ENCODE measurements at places on chromosomes 4 and X.

GRCh38 chr4:56243107-56243506 is 144.2 kb downstream of the AASDH start:
- no peak for DNase-seq

GRCh38 chr4:150302553-150302952 is 224.3 kb downstream of the DCLK2 start:
- no peak for DNase-seq

DNA sequence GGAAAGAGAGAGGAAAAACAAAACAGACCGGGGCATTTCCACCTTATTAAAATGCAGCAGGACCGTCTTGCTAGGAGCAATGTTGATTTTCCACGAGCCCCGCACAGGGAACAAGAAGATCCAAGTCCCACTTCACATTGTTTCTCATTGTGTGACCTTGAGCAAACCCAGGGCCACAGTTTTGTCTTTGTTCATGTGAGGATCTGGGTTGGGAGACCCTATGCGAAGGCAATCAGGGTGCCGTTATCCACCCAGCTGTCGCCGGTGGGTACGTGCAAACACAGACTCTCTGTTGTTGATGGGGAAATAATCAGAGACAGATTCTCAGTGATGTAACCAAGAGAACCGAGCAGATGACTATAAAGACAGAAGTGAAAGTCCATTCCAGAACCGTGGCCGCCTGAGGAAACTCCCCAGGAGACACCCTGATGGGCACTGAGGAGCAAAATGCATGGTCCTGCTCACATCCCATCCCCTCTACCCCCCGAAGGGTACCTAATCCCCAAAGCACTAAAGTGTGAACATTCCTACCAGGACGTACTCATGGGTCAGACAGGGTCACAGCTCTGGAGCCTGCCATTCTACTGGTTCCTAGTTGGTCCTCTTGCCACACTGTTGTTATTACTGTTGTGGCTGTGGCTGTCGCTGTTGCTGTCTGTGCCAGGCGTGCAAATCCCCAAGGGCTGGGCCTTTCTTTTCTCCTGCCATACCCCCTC is 102.7 kb upstream of the RBPJ start:
- no peak for DNase-seq

DNA sequence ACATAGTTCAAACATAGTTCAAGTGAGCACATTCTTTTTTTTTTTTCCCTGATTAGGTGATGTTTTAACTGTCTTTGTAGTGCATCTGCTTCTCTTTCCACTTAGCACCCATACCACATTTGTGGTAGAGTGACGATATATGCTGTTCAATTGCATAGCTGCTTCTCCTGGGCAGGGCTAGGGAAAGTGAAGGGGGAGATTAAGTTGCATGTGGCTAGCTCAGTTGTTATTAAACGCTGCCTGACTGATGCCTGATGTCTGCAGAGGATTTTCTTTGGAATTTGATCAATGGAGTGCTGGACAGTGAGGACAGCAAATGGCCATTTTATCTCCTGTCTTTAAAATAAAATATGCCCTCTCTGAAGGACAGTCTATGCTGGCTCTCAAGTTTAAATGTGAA is 63.7 kb downstream of the ANK2 start:
- DNase-seq = no peak

DNA sequence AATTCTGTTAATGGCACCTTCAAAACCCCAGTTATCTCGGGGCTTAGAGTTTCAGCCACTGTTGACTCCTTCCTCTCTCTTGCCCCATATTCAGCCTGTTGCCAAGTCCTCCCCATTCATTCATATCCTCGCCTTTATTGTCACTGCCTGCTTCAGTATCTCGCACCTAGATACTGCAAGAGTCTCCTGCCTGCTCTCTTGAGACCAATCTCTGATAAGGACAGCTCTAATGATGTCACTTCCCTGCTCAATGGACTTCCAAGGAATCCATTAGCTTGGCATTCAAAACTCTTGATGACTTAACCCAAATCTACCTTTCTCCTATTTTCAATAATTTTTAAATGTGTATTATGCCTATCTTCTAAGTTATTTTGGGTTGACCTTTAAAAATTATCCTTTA is 1.1 kb upstream of the UBE2A start:
- no peak for DNase-seq

- DNase-seq = peak; percentile 74
Observed at GRCh38 chr4:124903995-124904722, 191.6 kb upstream of the ANKRD50 start.

GRCh38 chr4:155107059-155107458 is 101.4 kb upstream of the NPY2R start:
- DNase-seq = no peak

DNA sequence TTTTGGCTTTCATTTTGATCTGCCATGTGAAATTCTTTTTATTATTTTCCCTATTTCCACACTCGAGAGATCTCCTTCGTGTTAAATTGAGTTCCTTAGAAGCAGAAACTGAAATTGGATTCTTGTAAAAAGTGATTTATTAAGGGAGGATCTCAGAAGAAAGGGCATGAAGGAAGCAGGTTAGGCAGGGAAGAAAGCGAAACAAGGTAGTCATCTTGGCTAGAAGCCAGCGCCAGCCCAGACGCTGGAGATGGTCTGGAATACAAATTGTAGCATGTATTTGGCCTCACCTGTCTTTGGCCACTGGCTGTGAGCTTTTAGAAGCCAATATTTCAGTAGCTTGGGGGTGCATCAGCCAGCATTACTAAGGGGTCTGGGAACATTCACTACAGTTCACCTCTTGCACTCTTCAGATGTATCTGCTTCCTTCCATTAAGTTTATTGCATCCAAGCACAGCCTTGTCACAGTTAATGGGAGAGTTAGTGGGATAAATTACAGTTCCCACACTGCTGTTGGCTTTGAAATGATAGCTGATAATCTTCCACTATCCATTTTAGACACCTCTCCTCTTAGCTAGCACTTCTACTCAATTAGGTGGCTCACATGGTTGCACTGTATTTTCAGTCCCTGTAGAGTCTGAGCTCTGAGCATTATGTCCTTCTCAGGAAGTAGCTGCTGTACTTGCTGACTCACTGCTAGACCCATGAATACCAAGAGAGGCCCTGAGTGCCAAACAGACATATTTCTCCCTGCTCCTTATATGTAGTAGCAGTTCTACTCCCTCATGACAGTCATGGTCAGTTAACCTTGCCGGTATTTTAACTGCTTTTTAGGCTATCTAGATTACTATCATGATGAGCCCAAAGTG is 14.6 kb downstream of the GRXCR1 start:
- no peak for DNase-seq

- DNase-seq = no peak
Observed at GRCh38 chr4:158042591-158043030, 130.2 kb downstream of the GASK1B start.

DNA sequence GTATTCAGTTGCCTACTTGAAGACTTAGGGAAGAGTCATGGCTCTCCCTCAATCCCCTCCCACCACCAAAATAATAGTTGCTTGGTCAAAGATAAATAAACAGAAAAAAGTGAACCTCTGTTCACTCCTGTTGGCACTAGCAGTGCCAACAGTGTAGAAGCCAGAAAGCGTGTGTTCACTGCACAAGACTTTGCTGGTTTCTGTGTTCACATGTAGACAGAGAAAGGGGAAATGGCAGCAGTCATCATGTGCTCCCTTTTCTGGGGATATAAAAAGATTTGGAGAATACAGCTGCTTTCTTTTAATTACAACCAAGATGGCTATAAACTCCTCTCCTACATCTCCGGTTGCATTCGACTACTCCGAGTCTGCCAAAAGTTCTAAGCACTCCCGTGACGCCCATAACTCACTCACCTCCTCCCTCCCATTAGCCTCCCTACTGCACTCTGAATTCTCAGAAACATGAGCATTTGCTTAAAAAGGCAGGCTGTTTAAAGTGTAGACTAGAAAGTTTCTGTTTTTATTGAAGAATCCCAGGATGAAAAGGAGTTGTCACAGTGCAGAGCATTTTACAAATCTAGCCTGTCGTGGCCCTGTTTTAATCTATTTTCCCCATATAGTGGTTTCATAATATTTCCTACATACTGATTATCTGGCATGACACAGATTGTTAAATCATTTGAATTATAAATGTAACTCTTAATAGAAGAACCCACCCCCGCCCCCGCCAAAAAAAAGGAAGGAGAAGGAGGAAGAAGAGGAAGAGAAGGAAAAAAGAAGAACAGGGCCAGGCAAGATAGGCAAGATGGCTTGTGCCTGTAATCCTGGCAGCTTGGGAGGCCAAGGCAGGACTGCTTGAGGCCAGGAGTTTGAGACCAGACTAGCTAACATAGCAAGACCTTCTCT is 16.7 kb downstream of the LGI2 start:
- no peak for DNase-seq

DNA sequence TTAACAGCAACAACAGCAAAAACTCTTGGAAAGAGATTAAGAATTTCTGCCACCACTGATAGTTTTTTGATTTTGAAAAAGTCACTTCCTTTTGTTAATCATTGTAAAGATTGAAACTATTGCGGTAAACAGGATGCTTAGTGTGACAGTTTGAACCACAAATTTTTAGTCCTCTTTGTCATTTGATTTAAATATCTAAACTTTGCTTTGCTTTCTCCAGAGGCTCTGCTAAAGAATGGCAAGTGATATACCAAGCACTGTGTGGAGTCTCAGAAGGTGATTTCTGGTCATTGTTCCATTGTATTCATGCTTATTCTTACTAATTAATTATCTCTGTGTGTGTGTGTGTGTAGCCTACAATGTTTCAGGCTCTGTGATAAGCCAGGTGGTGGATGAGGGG is 155.6 kb downstream of the BMPR1B start:
- DNase-seq = no peak

DNA sequence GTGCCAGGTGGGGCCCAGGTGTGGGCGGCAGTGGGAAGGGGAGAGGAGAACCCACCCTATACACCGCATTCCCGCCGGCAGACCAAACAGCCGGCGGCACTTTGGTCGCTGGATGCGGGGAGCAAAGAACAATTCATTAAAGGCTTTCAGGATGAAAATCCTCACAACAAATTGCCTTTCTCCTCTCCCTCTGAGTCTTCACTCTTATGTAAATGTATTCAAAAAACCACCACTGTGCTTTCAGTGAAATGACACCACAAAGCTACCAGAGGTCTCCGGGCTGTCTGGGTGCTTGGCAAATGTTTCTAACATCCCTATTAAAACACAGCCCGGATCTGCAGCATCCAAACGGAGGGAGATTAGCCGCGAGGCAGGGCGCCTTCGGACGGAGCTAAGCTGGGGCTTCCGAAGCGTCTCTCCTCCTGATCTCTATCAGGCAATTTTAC is 171.8 kb upstream of the TBL1X start:
- DNase-seq = no peak

- no peak for DNase-seq
Observed at GRCh38 chr4:26458157-26458561, 32.1 kb downstream of the CCKAR start.

DNA sequence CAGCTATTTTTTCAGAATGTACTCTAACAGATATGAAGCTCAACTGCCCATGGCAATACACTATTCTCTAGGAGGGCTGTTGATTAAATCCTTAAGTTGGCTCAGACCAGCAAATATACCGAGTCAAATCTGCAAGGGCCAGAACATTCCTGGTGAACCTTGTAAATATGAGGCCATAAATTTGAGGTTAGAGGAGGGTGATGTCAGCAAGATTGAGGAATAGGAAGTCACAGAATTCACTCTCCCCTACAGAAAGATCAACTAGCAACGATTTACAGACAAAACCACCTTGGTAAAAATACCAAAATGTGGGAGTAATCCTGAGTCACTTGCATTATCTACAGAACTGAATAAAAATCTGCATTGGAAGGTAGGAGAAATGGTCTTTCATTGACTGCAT is 399.3 kb downstream of the GPM6A start:
- DNase-seq = no peak

GRCh38 chr4:89258506-89258905 is 49.1 kb downstream of the GPRIN3 start:
- no peak for DNase-seq

- no peak for DNase-seq
Observed at GRCh38 chr4:84545093-84545492, 37.8 kb upstream of the CDS1 start.

GRCh38 chr4:183405303-183405702 is 39.1 kb upstream of the CDKN2AIP start:
- no peak for DNase-seq

DNA sequence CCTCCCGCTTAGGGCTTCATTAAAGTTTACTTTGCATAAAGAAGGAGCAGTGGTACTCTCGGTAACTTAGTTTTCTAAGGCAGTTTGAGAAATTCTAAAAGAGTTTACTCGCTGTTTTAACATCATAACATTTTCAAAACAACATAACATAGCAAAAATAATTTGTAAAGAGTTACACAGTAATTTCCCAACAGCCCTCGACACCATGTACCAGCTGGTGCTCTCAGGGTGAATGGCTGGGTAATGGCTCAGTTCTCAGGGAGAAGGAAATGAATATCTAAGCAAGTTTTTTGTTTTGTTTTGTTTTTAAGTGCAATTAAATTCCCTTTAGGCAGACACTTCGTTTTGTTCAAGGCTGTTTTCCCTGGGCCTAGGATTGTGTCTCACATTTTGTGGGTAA is 435.3 kb downstream of the C4orf33 start:
- no peak for DNase-seq

- no peak for DNase-seq
Observed at GRCh38 chr4:55904576-55904975, 44.2 kb upstream of the CEP135 start.

GRCh38 chr4:123802082-123802645 is 405.6 kb downstream of the SPRY1 start:
- no peak for DNase-seq
